GM04503 (cell line): ENCODE measurements at places on chromosomes 5 and 9.

DNA sequence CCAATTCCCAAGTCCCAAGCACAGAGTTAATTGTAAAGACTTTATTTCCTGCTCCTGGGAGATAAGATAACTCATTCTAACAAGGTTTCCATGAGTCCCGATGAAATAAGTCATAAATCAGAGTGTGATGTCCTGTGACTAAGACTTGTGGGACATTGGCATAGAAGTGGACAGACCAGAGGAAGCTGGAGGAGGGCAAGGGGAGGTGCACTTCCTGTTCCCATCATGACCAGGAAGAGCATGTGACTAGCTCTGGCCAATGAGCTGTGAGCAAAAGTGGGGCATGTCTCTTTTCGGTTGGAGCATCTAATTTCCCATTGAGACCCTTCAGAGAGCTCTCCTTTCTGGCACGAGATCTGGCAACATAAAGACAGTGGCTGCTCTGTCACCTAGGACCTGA is 100.4 kb downstream of the ZNF354C start:
- DNase-seq: no peak

DNA sequence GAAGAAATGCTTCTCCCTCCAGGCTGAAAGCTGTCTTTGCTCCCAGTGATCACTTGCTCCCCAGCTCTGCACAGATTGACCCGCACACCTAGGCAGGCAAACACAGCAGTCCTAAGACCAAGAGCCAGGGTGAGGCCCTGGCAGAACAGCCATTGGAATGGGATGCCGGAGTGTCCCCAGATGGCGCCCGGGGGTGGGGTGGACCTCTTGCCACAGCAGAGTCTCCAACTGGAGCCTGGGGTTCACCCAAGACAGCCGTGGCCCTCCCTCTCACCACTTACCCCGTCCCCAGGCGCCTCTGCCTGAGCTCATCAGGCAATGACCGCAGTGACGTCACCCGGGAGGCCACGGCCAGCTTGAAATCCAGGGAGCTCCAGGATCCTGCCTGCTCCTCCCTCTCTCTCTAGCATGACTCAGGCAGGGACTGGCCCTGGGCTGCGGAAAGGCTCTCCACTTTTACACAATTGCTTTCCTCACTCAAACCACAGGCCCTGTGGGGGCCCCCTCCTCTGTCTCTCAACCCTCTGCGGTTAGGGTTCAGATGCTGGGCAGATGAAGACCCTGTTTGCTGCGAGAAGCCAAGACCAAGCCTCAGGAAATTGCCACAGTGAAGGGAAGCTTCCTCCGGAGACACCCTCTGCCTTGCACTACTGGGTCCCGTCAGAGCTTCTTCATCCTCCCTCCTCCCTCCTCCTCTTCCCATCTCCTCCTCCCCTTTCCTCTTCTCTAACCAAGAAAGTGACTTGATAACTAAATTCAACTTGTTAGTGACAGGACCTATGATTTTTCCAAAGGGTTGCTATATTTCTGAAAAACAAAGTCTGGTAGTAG is 24.3 kb upstream of the PTGES start:
- peak; percentile 97 for DNase-seq

- no peak for DNase-seq
Measured at GRCh38 chr5:36209664-36210063, 32.1 kb downstream of the NADK2 start.

GRCh38 chr5:15808577-15808976 is 308.6 kb downstream of the FBXL7 start:
- DNase-seq: no peak

- no peak for DNase-seq
Measured at GRCh38 chr5:151007430-151008209, 12.8 kb upstream of the GPX3 start.

DNA sequence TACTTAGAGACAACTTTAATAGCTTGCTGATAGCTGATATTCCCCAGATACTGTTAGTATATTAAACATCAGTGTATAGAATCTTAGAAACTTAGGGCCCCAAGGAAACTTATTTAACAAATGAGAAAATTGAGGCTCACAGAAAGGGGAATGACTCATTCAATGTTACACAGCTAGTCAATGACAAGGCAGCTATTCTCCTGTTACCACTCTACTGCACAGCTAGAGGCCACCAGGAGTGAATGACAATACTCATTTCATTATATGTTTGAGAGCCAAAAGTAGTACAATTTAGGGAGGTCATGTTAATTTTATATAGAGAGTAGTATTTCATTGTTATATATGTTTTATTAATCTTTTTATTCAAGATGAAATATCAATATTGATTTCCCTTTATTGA is 33.2 kb upstream of the PCDHB1 start:
- DNase-seq: no peak

DNA sequence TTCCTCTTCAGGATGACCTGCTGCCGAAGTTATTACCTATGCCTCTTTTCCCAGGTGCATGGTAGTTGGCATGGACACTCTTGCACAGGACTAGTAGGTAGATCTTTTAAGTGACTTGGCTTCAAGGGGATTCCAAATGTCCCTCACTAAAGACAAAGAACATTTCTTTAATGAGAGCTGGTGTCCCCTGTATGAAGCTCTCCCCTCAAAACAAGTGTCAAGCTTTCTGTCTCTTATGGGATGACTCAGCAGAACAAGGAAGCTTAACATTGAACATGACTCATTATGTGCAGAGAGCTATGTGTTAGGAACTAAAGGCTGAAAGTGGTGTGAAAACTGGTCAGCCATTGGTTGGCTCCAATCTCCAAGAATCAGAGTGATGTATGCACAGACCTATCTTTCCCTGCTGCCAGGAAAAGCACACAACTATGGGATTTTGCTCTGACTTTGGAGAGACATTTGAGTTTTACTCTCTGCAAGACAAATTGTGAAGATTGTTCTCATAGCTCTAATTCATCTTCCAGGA is 120.5 kb downstream of the PRDM6 start:
- DNase-seq: peak; percentile 41

DNA sequence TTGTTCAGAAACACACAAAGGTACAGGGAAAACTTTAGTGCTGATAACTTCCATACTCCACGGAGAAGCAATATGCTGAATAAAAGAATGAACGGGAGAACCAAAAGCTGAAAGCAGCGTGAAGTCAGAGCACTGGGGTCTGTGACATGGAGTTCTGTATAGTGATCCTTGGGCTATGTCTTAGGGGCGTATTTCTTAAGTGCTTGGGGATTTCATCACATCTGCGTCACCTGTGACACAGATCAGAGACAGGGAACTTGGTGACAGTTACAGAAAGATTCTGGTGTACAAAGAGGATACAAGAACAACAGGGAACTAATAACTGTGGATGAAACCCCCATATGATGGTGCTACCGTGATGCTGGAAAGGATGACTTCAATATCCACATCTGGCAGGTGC is 81.9 kb downstream of the MARCHF3 start:
- DNase-seq: no peak

DNA sequence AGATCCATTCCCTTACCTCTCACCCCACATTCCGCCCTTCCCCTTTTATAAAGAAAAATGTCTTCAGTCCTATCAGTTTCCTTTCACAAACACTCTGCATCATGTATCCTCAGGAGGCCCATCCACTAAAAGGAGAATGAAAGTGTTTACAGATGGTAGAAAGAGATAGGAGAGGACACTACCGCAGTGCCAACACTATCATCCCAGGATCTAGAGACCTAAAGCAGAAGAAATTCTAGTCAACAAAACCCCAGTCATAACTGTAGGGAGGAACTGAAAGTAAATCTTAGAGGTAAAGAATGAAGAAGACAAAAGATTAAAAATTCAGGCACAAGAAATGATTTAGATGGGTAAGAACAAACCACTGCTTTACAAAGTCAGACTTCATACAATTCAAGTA is 114.1 kb downstream of the MLLT3 start:
- DNase-seq: no peak

DNA sequence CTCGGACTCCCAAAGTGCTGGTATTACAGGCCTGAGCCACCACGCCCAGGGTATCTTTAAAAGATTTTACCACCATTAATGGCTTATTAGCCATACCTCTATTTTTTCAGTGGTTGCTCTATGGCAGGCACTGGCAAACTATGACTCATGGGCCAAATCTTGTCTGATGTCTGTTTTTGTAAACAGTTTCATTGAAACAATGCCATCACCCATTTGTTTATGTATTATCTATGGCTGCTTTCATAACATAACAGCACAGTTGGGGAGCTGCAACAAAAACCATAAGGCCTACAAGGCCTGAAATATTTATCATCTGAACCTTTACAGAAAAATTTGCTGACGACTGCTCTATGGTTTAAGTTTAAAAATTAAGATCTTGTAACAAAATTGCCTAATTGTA is 66.8 kb downstream of the SLC38A9 start:
- DNase-seq: no peak

DNA sequence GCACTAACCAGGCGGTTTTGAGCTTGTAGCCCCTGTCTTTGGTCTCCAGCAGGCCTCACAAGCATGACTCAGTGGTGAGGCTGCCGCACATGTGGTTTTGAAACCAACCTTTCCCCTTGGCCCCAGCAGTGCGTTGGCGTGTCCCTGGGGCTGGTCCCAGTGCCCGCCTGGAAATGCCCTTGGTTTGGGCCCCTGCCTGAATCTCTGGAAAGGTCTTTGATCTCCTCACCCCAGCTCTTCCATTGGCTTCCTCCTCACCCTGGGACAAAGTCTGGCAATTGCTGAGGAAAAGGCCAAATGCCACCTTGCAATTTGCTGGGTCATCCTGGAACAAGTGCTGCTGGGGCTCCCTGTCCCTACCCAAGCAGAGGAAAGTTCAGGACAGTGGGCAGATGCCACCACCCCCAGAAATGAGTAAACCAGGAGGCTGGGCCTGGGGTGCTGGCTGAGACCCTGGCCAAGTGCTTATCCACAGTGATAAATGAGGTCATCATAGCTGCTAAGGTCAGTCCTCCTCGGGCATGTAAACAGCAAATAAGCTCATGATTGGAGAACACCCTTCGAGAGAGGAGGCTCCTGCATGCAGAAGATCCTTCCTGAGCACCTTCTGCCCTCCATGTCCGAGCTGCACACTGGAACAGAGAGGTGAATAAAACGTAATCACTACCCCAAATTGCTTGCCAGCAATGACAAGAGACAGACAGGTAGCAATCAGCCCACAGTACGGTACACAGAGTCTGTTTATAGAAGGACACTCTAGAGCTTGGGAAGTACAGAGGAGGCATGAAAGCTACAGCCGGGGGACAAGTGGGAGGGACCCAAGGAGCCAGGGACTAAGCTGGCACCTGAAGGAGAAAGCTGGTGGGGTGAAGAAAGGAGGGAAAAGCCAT is 98.9 kb upstream of the CPEB4 start:
- no peak for DNase-seq

DNA sequence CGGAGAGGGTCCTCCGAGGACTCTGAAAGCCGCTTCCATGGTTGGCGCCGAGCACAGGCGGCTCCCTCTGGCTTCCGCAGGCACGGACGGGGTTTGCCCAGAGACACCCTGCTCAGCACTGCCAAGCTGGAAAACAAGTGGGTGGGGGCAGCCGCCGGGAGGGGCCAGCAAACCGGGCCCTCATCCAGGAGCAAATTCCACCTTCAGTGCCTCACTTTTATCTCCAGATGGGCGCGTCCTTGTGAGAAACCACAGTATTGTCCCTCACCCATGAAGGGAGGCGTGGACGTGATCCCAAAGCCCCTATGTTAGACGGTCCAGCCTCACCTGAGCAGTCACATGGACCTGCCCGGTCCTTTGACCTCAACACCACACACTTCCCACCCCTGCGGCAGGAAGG is 29.0 kb downstream of the MED10 start:
- DNase-seq: no peak

DNA sequence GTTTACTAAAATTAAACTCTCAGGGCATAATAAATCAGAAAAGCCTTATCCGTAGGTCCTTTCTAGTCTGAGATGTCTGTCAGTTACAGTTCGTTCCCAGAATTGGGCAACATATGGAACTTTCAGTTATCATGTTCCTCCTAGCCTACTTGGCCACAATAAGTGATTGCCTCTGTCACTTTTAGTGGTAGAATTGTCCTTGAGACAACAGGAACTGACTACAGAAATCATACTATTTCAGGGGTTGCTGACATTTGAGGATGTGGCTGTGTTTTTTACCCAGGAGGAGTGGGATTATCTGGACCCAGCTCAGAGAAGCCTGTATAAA is 956 bp downstream of the ZNF189 start:
- no peak for DNase-seq

GRCh38 chr5:4395752-4396151 is 744.4 kb upstream of the ADAMTS16 start:
- no peak for DNase-seq

DNA sequence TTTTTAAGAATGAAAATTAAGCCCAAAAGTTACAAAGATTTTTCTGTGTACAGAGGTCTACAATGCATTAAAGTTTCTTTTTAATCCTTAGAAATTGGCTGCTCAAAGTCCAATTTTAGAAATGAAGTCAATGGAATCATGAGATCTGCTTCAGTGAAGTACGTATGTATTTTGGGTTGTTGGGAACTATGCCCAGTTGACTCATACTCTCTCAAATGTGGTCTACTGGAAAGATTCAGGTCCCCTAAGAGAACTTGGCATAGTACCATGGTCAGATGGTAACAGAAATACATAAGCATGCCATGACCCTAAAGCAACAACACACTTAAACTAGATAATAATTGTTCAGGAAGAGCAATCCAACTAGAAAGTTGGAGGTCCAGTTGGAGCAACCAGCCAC is 23.0 kb downstream of the FBLL1 start:
- peak; percentile 39 for DNase-seq

GRCh38 chr9:113503613-113504211 is 40.2 kb downstream of the RGS3 start:
- DNase-seq: no peak

GRCh38 chr5:132180134-132180745 is 47.4 kb downstream of the P4HA2 start:
- DNase-seq: peak; percentile 24
